Stimulated activated CD4-positive, alpha-beta T cell treated with anti-CD3 and anti-CD28 coated beads, Interleukin-2, amount 100 ng/mL, for 4 hours (primary cell): ENCODE measurements at places on chromosomes 2 and 18.

- no peak for DNase-seq
Measured at GRCh38 chr2:205796805-205797313, 114.6 kb downstream of the NRP2 start.

- no peak for DNase-seq
Measured at GRCh38 chr2:70926042-70926441, 9.7 kb upstream of the ATP6V1B1 start.

GRCh38 chr2:230714136-230714480 lies 1.5 kb downstream of the CAB39 start:
- peak; percentile 38 for DNase-seq

DNA sequence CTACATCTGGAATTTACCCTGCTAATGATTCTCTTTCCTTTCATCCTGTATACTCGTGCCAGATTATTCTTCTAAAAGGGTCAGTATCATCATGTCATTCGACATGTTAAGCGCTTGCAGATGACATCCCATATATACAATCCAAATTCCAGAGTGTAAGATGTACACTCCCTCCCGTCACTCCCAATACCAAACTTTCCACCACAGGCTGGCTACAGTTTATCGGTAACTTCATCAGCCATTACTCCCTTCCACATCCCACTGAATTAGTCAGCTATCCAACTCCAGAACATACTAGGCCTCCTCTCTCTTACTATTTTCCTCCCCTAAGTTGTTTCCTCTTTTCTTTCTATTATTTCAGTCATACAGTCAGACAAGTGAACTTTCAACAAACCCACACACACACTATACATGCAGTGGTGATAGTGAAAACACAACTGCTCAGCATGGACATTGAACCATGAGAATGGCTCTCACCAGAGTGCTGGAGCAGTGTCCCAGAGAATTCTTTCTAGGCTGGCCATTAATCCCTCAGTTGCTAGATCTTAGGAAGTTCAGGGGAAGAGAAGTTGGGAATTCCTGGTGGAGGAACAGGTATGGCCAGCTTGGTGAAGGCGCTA lies 10.6 kb upstream of the NMI start:
- DNase-seq = no peak

- DNase-seq = no peak
Measured at GRCh38 chr18:13353084-13353823, 134.7 kb downstream of the LDLRAD4 start.

DNA sequence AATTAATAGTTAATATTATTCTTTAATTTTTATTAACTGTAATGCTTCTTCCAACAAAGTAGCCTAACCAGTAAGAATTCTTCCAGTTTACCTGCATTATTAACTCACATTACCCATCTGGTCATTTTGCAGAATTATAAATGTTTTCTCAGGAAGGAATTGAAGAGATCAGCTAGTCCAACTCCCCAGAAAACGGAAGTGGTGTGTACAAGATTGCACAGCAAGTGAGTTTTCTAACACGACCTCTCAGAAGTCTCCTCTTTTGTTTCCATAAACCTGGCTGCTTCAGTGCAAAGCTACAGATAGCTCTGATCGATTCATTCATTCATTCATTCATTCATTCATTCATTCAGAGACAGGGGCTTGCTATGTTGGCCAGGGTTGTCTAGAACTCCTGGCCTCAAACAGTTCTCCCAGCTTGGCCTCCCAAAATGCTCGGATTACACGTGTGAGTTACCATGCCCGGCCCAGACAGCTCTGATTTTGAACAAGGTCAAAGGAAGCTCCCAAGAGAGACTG lies 128.8 kb upstream of the REV1 start:
- DNase-seq = no peak

DNA sequence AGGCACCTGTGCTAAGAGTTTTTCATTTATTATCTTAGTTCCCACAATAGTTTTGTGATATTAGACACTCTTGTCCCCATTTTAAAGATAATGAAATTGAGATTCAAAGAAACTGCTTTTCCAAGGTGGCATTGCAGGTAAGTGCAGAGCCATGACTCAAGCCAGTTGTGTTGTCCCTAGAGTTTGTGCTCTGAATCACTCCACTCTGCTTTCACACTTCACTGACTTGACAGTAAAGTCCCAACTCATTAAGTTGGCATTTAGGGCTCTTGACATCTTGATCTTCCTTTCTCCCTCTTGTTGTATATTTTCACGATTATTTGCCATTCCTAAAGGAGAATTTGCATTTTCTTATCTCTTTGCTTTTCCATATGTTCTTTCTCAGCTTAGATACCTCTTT lies 114.3 kb downstream of the DIS3L2 start:
- DNase-seq = no peak

DNA sequence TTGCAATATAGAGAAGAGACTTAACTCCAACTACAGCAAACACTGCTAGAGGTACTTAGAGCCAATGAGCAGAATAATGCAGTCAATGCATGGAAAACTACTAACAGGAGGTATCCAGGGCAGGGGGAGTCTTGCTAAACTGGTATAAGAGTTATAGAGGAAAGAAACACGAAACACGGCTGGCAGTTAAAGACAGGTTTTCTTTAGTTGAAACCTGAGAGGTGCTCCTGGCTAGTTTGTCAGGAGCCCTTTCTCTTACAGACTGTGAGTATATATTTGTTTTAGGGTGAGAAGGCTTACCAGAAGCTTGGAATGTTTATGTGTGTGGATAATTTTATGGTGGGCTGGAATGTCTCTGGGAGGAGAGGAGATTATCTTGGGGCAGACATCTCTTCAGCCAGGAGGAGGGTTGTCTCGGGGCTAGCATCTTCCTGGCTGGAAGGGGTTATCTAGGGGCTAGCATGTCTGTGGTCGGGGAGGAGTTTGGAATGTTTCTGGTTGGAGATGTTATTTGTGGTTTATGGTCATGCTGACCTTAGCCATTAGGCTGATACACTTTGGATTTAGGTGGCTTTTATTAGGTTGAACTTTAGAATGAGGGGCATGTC lies 1048.8 kb downstream of the DPP10 start:
- DNase-seq = no peak

- no peak for DNase-seq
Measured at GRCh38 chr2:231221761-231222160, 23.3 kb downstream of the ARMC9 start.

DNA sequence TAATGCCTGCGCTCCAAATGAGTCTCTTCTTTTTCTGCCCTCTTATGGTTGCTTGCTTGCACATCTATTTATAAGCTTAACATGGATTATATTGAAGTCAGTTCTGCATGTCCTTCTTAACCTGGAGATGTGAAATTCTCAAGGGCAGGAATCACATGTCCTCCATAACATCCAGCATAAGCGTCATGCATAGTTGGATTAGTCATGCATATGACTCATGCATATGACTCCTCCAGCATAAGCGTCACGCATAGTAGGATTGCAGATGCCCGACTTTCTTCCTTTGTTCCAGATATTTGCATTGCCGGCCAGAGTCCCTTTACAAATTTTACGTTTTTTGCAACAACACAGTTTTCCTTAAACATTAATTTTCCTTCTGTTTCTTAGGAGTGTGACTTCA lies 308.6 kb downstream of the TGIF1 start:
- no peak for DNase-seq

DNA sequence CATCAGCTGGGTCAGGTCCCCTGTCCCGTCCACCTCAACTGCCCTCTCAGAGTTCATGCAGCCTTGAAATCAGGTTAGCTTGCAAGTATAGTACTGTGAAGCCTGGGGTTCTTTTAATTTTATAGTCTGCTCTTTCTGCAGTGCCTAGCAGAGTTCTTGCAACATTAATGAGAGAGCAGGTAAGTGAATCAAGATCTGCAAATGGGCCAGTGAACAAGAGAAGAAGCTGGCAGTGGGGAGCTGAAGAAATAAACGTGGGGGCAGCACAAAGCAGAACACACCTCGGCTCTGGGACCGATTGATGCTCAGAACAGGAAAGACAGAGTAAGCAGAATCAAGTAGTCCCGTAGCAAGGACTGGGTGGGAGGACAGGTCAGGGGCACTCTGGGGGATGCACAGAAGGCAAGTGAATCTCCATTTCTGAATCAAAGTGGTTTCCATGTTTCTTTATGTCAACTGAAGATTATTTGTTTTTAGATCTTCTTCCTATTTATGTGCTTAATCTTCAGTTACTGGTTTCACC lies 675.5 kb downstream of the RNF144A start:
- no peak for DNase-seq

GRCh38 chr2:82789851-82790205 lies 1669.3 kb downstream of the SUCLG1 start:
- no peak for DNase-seq

DNA sequence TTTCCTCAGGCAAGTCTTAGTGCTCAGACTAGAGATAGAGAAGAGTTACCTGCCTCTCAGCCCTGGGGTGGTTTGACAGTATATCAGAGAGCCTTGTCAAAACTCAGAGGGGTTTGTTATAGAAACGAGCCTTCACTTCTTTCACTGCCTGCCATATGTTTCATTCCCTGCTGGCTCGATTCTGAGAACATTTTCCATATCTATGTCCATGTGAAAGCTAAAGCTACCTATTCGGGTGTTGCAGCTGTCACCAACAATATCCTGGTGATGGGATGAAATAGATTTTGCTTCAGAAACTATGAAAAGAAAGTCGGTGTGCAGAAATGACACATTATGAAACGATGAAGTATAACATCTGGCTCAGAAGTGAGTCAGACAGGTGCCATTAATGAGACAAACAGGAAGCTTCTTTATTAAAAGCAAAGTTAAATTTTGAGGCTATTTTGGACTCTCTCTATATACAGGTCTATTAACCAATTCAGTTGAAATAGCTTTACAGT lies 56.1 kb upstream of the TANK start:
- DNase-seq = no peak

- DNase-seq = no peak
Measured at GRCh38 chr2:209194717-209195116, 229.1 kb upstream of the MAP2 start.

GRCh38 chr2:127410871-127411652 lies 7.2 kb upstream of the PROC start:
- DNase-seq = no peak

- no peak for DNase-seq
Measured at GRCh38 chr2:29401994-29402393, 286.8 kb downstream of the CLIP4 start.

GRCh38 chr2:85611217-85611704 lies 605 bp downstream of the C2orf68 start:
- no peak for DNase-seq

GRCh38 chr2:80062298-80062697 lies 242.3 kb downstream of the LRRTM1 start:
- DNase-seq = no peak

DNA sequence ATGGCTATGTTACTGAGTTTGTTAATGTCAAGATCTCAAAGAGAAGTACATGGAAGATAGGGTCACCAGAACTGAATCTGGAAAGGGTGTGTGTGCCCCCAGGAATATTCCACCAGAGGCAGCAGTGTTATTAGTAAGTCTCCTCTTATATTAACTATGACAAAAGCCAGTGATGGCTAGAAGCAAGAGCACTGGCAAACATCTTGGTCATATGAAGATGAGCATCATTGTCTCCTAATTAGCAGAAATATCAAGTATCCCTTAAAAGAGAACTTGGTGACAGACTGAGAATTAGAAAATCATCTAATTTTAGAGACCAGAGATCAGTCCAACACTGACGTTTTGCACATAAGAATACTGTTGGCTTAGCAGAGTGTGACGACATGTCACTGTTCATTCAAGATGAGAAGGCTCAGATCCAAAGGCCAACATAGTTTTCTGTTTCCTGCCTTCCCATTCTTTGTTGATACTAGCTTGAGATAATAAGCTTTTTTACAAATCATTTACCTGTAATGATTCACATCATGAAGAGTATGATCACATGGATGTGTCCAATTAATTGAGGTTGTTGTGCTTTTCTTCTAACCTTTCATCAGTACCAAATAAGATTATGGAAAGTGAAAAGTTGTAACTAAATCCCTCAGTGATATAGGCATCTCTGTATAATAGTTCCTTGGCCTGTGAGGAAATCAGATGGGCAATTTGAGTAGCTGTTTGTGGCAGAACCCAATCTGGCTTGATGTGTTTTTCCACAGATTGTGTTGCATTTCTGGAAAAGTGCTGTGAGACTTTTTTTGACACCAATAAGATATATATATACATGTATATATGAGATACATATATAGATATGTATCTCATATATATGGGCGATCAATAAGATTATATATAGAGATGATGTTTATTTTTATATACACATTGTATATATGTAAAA lies 44.5 kb downstream of the MAPRE2 start:
- no peak for DNase-seq

DNA sequence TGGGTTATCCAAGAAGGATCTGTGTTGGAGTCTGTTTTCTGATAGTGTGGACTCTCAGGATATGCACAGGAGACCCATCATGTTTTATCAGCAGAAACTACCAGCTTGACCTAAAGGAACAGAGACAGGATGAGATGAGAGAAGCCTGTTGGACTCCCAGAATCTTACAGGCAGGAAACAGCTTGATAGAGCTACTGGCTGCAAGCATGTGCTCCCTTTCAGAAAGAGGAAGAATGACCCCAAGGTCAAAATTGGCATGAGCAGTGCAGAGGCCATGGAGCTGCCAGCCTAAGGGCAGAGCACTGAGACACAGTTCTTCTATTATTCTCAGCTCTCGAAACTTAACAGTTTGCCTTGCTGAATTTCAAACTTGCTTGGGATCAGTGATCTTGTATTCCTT lies 135.2 kb upstream of the NFATC1 start:
- DNase-seq = no peak

DNA sequence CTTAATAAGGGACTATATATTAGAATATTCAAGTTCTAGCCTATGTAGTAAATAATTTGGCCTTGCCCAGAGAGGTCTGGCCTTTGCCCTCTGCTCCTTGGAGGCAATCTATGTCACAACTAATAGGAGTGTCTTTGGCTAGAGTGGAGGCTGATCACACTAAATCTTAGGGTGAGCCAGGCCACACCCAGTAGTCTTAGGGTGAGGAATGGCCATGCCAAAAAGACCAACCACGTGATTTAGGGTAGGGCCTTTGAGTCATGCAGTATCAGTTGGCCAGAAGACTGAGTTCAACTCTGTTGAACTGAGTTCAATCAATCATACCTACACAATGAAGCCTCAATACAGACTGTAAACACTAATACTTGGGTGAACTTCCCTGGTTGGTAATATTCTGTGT lies 26.0 kb upstream of the FLACC1 start:
- no peak for DNase-seq

- DNase-seq = no peak
Measured at GRCh38 chr2:71839826-71840225, 307.8 kb downstream of the CYP26B1 start.

DNA sequence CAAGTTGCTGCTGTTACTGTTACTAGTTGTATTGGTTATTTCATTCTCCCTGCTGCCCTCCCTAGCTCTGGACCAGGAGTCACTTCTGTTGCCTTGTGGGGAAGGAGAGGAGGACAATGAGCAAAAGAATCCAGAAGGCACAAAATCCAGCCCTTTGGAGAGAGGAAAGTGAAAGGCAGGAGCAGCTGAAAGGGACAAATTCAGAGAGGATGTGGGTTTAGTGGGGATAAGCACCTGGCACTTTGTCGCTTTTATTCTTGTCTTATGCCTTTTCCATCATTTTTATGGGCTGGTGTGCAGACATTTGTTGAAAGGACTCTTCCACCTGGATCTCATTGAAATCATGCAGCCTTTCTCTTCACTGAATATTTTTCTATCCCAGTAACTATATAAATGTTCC lies 24.3 kb upstream of the LTBP1 start:
- DNase-seq = no peak
